Left ventricle myocardium inferior (tissue), 1 donor: ENCODE measurements at places on chromosomes 2 and 18.
A peak's percentile ranks its signal among the peaks of the same experiment; 100 is the strongest.

DNA sequence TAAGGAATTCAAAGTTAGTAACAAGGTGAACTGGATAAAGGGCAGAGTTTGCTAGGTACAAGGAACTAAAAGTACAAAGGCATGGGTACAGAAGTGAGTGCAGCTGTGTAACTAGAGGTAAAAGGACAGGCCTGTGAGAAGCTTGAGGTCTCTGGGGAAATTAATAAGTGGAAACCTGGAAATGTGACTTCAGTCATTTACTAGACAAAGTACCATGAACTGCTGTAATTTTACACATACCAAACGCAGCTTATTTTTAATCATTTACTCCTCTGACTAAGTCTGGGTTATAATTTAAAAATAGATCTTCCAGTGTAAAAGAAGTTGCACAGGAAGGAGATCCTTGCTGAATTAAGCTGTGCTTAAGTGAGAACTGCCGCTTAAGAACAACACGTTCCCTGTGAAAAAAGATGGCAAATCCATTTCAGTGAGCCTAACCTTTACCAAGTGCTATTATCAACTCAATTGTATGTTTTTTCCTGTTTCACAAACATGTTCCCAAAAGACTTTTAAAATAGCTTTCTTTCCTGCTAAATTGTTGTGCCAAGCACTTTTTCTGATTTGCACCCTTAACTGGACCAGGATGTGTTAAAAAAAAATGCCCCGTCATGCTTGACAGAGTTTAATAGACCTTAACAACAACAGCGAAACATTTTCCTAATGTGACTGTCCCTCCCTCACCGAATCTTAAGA, 44.3 kb downstream of the CALCRL start:
- no peak for DNase-seq

GRCh38 chr2:50181212-50181611, 850.7 kb downstream of the NRXN1 start:
- DNase-seq, result no peak

DNA sequence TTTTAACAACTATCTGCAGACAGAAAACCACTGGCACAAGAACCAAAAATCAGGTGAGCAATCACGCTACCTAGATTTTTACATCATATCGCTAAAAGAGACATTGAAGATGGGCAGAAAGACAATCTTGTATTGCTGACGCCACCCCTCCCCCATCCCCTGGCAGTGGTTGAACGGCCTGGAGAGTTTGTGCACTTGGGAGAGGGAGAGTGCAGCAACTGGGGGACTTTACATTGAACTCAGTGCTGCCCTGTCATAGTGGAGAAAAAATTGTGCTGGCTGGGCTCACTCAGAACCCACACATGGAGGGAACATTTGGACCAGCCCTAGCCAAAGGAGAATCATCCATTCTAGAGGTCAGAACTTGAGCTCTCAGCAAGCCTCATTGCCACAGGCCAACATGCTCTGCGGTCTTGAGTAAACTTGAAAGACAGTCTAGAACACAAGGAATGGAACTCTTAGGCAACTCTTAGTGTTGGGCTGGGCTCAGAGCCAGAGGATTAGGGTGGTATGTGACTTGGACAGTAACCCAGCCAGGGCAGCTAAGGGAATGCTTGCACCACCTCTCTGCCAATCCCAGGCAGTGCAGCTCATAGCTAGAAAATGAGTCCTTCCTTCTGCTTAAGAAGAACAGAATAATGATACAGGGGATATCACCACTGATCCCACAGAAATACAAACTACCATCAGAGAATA, 220.0 kb upstream of the CYP26B1 start:
- peak; percentile 43 for DNase-seq

- DNase-seq, result no peak
Observed at GRCh38 chr2:134401789-134402188, 147.9 kb downstream of the MGAT5 start.
